ENCODE measurements at places on chromosomes 16 and 17.

- peak; percentile 68 for DNase-seq
Measured at GRCh38 chr16:74577882-74578366, 29.0 kb downstream of the GLG1 start.

DNA sequence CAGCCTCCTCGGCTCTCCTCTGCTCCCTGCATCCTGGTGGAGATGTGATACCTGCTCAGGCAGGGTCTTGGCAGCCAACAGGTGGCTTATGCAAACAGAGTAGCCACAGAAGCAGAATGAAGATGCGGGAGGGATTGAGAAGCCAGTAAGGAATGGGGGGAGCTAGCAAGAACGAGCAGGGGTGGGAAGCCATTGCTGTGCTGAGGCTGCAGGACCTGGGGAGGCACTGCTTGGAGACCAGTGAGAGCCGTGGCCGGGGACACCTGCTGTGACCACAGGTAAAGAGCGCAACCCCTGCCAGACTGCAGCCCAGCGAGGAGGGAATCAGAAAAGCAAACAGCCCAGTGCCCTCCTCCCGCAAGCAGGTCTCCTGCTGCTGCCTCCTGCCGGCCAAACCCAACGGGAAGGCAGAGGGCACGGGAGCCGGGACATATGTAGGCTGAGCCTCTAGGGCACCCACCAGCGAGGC is 14.7 kb downstream of the AIPL1 start:
- DNase-seq, result no peak

DNA sequence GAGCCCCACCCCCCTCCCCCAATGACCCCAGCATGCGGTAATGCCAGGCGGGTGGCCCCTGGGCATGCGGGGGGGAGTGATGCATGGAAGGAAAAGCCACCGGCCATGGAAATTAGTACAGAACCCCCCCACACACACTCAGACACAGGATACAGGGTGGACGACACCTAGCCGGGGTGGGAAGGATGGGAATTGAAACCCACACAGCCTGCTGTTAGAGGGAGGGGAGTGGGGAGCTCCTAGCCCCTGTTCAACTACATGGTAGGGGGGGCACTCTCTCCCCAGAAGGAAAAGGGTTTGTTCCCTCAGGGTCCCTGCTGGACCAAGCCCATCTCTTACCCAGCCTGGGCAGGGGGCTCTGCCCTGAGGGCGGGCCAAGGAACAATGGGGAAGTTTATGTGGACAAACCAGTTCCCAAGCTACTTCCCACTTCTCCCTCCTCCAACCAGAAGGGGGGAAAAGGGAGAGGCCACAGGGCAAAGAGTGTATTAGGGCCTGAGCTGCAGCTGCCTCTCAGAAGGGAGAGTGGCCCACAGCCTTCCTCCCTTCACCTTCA is 5.2 kb downstream of the TMUB2 start:
- DNase-seq, result no peak

- DNase-seq, result peak; percentile 42
Measured at GRCh38 chr17:33038740-33039139, 47.1 kb downstream of the SPACA3 start.

GRCh38 chr17:36813957-36814563 is 123.2 kb upstream of the LHX1 start:
- no peak for DNase-seq

GRCh38 chr16:57260294-57260929 is 15.4 kb downstream of the ARL2BP start:
- DNase-seq, result peak; percentile 91

- no peak for DNase-seq
Measured at GRCh38 chr16:61547626-61548025, 488.6 kb downstream of the CDH8 start.

DNA sequence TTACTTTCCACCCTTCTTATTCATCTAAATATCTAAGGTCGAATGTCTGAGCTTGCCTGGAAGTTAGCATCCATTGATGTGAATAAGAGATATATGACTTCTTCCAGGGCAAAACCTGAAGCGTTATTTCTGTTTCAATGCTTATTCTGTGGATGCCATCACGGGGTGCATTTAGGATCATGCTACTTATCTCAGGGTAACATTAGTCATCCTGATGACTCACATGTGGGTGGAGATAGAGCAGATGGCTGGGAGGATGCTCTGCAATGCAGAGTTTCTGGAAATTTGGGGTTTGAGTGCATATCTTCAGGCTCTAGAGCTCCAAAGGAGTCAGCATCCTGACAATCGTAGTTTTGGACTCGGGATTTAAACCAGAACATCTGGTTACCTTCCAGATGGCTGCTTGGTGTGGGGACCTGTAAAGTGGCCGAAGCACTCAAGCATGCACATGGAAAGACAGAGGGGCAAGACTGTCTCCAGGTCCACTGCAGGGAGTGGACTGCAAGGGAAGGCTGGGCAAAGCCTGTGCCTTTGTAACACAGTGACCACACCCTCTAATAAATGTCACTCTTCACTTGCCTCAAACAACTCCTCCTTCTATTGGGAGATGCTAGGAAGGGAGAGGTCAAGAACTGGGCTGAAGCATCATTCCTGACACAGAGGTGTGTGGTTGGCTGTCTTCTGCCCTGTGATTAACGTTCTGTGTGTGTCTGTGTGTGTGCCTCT is 175.2 kb upstream of the SALL1 start:
- DNase-seq, result peak; percentile 58

GRCh38 chr16:35745821-35746248 is 2286.4 kb downstream of the TP53TG3F start:
- DNase-seq, result no peak

- no peak for DNase-seq
Measured at GRCh38 chr17:61806936-61807335, 56.4 kb downstream of the BRIP1 start.

DNA sequence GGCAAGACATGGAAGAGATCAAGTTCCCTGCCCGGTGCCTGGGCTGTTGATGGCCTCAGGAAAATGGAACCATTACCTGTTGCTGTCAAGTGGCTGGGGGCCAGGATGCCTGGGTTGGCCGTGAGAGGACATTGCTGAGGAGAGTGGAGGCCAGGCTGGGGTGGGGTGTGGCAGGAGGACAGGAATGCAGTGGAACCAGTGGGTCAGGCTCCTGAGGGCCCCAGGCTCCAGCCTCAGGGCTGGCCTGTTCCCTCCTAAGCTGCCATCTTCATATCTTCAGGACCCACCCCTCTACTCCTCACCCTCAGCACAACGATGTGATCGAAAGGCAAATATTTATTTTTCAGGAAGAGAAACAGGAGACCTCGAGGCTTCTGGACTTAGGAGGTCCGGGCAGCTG is 8.5 kb upstream of the YPEL3 start:
- no peak for DNase-seq

DNA sequence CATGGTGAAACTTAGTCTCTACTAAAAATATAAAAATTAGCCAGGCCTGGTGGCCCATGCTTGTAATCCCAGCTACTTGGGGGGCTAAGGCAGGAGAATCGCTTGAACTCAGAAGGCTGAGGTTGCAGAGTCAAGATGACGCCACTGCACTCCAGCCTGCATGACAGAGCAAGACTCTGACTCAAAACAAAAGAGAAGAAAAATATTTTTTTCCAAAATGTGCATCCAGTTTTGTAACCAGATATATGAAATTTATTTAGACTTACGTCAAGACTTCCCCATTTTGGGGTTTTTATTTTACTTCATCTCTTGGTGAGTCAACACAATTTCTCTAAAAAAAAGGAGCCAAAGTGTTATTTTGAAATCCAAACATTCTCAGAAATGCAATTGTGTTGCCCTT is 5.5 kb upstream of the TM4SF5 start:
- no peak for DNase-seq

DNA sequence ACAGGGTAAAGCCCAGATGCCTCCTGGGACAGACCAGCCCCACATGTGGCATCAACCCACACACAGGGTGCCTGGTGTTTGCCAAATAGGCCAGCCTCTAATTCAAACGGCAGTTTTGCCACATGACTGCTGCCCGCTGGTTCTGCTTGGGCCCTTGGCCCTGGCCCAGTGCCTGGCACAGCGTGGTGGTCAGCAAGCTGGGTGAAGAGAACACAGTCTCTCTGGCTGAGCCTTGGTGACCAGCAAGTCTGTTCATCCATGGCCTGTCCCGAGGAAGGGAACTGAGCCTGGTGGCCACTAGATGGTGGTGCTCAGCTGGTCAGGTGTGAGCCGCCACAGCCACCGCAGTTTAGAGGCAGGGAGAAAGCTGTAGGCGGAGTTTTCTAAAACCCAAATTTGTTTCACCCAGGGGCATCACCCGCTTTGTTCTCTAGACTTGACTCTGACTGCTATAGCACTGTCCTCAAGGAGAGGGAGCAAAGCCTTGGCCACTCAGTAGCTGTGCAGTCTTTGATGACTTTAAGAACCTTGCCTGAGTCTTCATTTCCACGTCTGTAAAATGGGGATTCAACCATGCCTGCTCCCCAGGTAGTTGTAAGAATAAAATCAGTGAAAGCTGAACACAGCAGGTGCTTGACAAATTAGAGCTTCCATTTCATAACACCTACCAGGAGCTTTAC is 4.7 kb upstream of the GFAP start:
- peak; percentile 72 for DNase-seq

DNA sequence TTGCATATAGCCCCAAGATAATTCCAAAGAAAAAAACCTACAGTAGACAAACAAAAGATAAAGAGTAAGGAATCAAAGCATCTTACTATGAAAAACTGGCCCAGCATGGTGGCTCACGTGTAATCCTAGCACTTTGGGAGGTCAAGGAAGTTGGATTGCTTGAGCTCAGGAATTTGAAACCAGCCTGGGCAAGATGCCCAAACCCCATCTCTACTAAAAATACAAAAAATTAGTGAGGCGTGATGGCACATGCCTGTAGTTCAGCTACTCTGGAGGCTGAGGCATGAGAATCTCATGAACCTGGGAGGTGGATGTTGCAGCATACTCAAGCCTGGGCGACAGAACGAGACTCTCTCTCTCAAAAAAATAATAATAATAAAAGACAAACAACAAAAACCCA is 764.7 kb upstream of the KIF2B start:
- DNase-seq, result peak; percentile 77

DNA sequence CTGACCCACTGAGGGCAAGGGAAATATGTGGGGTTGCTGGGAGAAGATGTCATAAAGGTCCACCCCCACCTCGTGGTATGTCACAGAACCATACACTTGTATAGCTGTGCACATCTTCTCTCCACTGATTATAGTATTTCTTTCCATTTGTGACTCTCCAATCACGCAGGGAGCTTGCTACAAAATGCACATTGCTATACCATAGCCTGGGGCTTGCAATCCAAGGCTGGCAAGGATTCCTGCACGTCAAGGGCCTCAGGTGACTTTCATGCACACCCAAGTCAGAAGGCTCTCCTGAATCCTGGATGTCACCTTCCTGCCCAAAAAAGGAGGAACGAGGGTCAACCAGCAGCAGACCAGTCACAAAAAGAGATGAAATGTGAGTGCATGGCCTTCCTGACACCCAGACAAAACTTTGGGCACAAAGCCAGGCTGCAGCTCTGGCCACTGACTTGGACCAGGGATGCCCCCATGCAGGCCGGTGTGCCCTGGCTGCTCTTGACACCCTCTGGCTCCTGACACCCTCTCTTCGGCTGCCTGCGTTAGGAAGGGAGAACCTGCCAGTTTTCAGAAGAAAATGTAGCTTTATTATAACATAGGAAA is 12.1 kb downstream of the TBC1D26 start:
- no peak for DNase-seq

GRCh38 chr17:66355510-66355909 is 53.1 kb downstream of the PRKCA start:
- DNase-seq, result no peak

DNA sequence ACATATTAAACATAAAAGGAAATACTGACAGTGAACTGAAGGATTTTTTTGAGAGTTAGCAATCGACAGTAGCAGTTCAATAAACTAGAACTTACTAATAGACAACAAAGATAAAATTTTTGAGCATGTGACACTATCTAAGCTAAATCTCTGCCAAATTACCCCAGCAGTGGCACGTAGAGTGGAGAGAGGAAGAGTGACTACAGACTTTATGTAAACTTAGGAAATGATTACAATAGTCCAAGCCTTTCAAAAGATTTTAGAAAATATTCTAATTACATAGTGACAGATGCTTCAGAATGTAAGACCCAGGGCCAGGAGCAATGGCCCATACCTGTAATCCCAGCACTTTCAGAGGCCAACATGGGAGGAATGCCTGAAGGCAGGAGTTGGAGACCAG is 52.4 kb downstream of the CFDP1 start:
- no peak for DNase-seq

GRCh38 chr16:56807011-56807675 is 57.9 kb upstream of the SLC12A3 start:
- DNase-seq, result peak; percentile 29

- no peak for DNase-seq
Measured at GRCh38 chr16:8958344-8959167, 5.2 kb downstream of the USP7 start.

DNA sequence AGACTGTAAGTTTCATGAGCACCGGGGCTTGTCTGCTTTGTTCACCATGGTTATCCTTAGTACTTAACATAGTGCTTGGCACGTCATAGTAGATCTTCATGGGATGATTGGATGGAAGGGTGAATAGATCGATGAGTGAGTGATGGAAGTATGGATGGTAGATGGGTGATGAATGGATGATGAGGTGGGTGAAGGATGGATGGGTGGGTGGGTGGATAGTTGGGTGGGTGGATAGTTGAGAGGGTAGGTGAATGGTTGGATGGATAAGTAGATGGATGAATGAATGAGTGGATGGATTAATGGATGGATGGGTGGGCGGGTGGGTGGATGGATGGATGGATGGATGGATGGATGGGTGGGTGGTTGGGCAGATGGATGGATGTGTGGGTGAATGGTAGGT is 133.2 kb upstream of the PLCG2 start:
- DNase-seq, result no peak

- DNase-seq, result no peak
Measured at GRCh38 chr17:59355030-59355701, 23.7 kb downstream of the YPEL2 start.

GRCh38 chr17:50026837-50027171 is 29.1 kb upstream of the ITGA3 start:
- peak; percentile 92 for DNase-seq

- no peak for DNase-seq
Measured at GRCh38 chr16:28511801-28512789, 5.5 kb upstream of the IL27 start.

- no peak for DNase-seq
Measured at GRCh38 chr16:81698310-81698641, 80.8 kb upstream of the PLCG2 start.

GRCh38 chr17:10745231-10745630 is 15.4 kb upstream of the TMEM220 start:
- DNase-seq, result no peak

- no peak for DNase-seq
Measured at GRCh38 chr17:48037036-48037837, at the start of gene COPZ2. COPZ2 (minus strand) TSS chr17:48037797; CDS start chr17:48037777, 20 bp downstream.

DNA sequence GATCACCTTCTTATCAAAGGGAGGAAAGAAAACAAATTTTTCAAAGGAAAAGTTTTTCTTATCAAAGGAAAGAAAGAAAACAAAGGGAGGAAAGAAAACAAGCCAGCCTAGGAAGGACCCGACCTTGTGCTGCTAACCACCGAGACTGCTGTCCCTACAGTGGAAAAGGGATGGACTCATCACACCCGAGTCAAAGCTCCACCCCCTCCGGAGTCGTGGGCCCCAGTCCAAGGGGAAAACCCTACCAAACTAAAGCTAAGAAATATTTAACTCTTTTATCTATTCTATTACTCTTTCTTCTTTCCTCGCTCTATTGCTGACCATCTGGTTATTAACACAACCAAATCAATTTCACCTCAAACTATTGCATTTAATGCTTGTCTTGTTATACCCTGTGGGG is 6.1 kb upstream of the ENDOV start:
- DNase-seq, result peak; percentile 22

Measured in renal cortical epithelial cell (primary cell).